ENCODE measurements at places on chromosomes 7 and 10.

DNA sequence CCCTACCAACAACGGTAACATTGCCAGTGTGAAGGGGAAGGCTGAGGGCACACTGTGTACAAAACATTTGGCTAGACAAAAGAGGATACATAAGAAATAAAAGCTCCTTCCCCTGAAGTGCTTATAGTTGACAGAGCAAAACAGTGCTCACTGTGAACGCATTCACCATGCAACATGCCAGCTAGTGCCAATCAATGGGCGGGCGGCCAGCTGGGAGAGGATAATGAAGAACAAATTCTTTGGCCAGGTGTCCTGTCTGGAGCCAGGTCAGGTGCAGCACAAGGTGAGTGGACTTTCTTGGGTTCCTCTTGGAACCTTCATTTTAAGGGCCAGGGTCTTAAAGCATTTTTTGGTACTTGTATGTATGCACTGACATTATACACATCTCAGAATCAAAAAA, 106.1 kb downstream of the ICA1 start:
- no peak for DNase-seq

DNA sequence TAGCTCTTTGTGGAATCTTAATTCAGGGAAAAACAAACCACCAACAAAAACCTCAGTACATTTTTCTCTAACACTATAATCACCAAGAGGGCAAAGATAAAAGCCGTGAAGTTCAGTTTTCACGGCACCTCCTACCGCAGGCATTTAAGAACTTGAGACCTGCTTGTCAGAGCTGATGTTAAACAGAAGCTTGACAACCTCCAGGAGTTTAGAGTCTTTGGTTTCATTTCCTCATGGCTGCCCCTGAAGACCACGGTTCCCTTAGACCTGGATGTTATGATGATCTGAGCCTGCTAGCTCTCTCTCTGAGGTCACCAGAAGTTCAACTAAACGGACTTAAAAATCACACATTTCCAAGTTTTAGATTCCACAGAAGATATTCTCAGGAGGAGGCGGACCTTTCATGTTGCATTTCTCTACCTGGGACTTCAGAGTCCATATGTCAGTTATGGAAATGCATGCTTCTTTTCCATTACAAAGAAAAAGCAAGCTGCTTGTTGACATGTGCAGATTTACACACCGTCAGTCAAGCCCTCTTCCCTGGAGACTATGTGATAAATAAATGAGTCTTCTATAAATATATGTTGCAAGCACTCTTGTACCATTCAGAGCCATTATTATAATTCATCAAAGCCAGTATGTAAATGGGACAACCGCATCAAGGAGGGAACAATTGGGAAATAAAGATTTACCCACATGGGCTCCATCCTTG, 258.0 kb downstream of the GFRA1 start:
- DNase-seq: no peak

GRCh38 chr7:137025469-137026175, 157.2 kb downstream of the CHRM2 start:
- DNase-seq: no peak

GRCh38 chr7:34839645-34840044, 181.6 kb downstream of the NPSR1 start:
- DNase-seq: no peak

GRCh38 chr10:111885919-111886318, 297.6 kb downstream of the GPAM start:
- DNase-seq: no peak

GRCh38 chr10:126940670-126941310, 35.6 kb downstream of the DOCK1 start:
- DNase-seq: no peak

DNA sequence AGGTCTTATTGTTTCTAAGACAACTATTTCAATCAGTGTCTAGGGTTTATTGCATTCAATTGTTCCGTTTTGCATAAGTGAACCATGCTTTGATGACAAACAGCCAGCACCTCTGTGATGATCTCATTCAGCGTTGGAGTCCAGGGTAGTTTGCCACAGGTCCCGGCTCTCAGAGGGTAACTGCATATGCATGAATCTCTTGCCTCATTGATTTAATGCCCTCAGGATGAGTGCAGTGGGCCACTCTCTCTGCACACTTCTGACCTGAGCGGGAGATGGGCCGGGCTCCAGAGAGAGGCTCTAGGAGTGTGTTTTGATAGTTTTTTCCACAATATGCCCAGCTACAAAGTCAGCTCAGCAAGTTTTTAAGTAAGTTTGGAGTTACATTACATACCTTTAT, 83.9 kb downstream of the HECW1 start:
- no peak for DNase-seq

DNA sequence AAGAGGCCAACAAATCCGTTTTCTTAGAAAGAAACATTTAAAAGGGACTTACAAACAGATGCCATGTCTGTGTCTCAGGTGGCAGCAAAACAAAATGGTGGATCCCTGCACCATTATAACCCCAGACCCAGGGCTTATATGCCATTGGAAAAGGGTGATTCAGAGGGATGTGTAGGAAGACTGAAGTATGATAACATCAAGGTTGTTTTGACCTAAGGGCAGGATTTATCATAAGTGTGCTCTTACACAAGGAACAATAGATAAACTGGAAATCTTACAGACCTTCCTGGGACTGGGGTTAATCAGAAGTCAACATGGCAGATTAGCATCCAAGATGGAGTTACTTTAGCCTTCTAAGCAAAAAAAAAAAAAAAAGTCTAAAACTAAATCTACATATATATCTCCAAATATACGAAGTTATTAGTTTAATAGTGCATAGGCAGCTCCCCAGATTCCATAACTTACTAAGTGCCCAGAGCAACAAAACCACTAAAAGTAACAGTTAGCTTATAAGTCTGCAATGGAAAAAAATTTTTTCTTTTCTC, 34.3 kb upstream of the WNT16 start:
- no peak for DNase-seq

DNA sequence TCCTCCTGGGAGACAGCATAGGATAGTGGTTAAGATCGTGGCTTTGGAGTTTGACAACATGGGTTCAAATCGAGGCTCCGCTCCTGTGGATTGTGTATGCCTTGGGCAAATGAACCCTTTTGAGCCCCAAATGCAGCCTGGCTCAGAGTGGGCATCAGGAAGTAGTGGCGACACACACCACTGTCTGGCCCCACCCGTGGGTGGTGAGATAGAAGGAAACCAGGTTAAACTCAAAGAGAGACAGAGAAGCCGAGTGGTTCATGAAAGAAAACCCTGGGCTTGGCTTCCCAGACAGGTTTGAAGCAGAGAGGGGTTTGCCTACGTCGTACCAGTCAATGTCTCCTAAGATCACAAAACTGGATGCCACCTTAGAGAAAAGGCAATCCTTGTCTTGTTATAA, 57.7 kb downstream of the PRTFDC1 start:
- no peak for DNase-seq

- DNase-seq: no peak
Measured at GRCh38 chr10:119373294-119374102, 166.1 kb downstream of the GRK5 start.

- no peak for DNase-seq
Measured at GRCh38 chr10:29012926-29013554, 275.8 kb upstream of the LYZL1 start.

- no peak for DNase-seq
Measured at GRCh38 chr10:78361031-78361430, 327.4 kb downstream of the RPS24 start.

DNA sequence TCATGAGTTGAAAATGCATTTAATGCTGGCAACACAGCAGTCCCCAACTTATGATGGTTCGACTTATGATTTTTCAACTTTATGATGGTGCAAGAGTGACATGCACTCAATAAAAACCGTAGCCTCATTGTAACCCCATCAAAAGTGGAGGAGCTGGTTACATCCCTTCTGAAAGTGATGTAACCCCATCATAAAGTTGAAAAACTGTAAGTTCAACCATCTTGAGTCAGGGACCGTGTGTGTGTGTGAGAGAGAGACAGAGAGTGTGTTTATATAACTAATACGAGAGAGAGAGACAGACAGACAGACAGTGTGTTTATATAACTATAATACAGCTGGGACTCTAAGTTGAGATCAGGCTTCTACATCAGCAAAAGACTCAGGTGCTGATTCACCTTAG, 21.0 kb downstream of the ANXA11 start:
- DNase-seq: no peak
